Sciatic nerve (tissue), 2 donors: ENCODE measurements at places on chromosomes 5 and 9.

- no peak for DNase-seq
Measured at GRCh38 chr5:90944116-90944515, 385.5 kb downstream of the ADGRV1 start.

DNA sequence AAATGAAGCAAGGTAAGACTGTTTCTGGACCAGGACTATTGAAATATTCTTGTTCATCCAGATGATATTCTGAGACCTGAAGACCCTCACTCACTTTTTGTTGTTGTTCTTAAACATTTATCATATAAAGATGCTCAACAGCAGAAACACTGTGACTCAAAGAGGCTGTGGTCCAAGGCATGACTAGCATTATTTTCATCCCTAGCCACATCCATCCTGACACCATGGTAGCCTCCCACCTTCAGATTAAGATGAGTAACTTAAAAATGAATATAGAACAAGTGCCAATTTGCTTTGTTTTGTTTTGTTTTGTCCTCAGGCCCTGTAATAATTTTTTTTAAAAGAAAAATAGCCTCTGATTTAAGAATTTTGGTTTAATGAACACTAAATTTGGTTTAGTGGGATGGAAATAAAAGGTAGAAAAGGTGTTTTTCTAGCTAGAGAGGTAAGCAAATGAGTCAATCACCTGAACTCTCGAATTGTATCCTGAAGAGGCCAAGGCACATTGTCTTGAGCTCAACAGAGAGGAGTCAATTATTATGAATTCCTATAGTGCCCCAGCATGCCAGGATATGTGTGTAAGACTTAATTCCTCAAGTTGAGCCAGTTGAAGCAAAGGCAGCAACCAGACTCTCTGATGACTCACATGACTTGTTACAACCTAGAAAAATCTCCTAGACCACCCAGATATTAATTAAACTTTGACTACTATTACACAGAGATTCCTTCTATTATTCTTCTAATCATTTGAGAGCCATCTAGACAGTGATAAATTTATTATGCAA lies 380.1 kb upstream of the TUSC1 start:
- DNase-seq = no peak

DNA sequence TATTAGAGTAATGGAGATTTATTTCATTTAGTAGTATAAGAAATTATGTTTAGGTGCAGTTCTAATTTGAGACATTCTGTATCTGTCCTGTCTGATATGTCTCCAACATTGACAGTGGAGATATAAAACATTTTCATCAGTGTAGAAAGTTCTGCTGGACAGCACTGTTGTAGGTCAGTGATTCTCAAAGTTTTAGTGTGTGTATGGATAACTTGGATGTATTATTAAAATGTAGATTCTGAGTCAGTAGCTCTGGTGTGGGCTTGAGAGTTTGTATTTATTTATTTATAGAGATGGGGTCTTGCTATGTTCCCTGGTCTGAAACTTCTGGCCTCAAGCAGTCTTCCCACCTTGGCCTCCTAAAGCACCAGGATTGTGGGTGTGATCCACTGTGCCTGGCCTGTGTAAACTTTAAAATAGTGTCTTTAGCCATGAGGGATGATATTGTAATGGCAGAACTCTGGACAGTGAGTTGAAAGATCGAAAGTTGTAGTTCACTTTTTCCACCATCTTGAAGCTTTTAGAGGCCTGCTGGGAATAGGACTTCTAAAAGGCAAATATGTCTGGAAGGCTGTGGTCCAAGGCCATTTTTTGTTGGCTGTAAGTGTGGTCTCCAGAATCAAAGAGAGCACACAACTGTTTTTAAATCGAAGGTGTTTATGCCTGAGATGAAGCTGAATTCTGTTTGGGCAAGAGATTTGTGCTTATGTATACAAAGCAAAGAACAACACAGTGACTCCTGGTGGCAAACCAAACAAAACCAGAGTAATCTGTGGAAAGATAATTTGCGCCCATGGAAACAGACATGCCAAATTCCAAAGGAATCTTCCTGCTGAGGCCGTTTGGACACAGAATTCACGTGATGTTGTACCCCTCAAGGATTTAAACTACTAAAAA lies 12.4 kb downstream of the UBAP1 start:
- no peak for DNase-seq

GRCh38 chr5:161546470-161547301 lies at the start of gene GABRB2:
Gene GABRB2 (minus strand): TSS chr5:161546725. CDS start chr5:161546643, 82 bp downstream.
- peak; percentile 67 for DNase-seq

- DNase-seq = peak; percentile 34
Measured at GRCh38 chr9:113482991-113483675, 19.6 kb downstream of the RGS3 start.

DNA sequence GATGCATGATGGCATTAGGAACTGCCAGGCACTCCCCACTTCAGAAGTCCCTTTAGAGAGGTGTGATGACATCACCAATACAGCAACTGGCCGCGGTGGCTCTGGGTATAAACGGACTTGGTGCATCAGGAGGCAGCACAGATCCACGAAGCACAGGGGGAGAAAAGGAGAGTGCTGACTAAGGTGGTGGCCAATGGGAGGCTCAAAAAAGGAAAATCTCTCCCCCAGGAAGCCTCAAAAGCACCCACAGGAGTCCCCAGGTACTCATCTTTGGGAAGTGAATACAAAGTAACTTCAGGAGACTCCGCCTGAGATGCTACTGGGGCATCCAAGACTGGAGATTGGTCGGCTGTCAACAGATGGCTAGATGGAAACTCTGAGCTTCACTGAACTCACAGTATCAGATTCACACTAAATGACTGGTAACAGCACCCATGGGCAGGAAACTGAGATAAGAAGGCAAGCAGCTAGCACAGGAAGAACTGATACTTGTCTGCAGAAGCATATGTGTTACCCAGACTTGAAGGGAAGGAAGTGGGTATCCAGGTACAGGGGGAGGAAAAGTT lies 7.6 kb downstream of the TTC39B start:
- DNase-seq = no peak

DNA sequence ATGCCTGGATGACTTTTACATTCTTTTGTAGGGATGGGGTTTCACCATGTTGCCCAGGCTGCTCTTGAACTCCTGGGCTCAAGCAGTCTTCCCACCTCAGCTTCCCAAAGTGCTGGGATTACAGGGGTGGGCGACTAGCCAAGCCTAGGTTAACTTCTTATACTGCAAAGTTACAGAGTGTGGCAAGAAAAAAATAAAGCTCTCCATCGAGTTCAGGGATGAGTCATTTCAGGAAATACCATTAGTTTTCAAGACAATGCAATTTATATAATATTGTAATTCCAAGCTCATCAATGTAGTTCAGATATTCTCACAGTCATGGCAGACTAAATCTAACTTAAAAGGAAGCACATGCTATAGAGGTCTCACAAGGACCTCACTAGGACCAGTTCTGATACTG lies 11.5 kb upstream of the ABO start:
- no peak for DNase-seq
